B cell (primary cell): ENCODE measurements at places on chromosomes 5 and 9. TPM values are rescaled to one million over a fixed set of nuclear protein-coding genes. Genes with fewer than 3 reads are reported as not detected.

Gene LCN12
- 1.9 and 2.6 TPM in 2 replicates for total RNA-seq

Gene ADAMTS19
- not detected in 2 replicates for total RNA-seq

Gene TXNDC8
- not detected in 2 replicates for total RNA-seq

Gene COL23A1
- total RNA-seq = 0.10 and 0.20 TPM in 2 replicates

Gene TMC1
- not detected in 2 replicates for total RNA-seq

DNA sequence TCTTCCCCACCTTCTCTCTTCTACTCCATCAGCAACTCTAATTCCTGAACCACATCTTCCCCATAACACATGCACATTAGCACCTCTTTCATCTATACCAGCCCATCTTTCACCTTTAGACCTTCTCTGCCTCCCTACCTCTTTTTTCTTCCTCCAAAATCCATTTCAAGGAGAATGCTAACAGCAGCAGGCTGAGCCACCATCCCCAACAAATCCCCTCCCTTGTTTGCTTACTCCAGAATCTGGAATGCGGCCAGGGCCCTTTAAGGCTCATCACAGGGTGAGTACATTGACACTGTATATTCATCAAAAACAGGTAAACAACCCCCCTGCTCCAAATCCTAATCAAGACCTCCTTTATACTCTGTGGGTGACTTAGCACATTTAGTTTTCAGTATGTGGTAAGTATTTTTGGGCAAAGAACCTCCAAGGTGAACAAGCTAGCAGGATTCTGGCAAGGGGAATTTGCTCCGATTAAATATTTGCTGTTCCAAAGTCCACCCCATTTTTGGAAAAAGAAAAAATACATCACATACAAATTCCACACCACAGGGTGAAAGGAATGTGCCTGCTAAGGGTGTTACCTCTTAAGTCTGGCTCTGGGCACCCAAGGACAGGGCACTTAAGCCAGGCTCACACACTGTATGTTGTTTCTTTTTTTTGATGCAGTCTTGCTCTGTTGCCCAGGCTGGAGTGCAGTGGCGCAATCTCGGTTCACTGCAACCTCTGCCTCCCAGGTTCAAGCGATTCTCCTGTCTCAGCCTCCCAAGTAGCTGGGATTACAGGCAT lies 71.4 kb downstream of the SERINC5 start:
- no peak overlapping the region for H3K27ac ChIP-seq
- no peak for DNase-seq
- H3K27me3 ChIP-seq = no peaks in the 10 kb centered on the region
- H3K36me3 ChIP-seq = no peaks in the 10 kb centered on the region
- no peak overlapping the region for H3K4me3 ChIP-seq
- peaks cover 25% of the 10 kb centered on the region for H3K4me1 ChIP-seq

- peaks cover 10% of the 10 kb centered on the region for H3K4me1 ChIP-seq
- no peak overlapping the region for H3K27ac ChIP-seq
- H3K27me3 ChIP-seq = no peaks in the 10 kb centered on the region
- no peak overlapping the region for H3K4me3 ChIP-seq
Observed at GRCh38 chr5:6187501-6187900, 190.8 kb downstream of the MED10 start.

GRCh38 chr5:32523625-32524024 lies 61.7 kb upstream of the SUB1 start:
- no peak overlapping the region for H3K27ac ChIP-seq
- DNase-seq = no peak
- no peaks in the 10 kb centered on the region for H3K36me3 ChIP-seq
- H3K4me3 ChIP-seq = no peak overlapping the region

GRCh38 chr9:9560382-9561035 lies 1052.3 kb downstream of the PTPRD start:
- no peaks in the 10 kb centered on the region for H3K36me3 ChIP-seq
- no peak overlapping the region for H3K4me3 ChIP-seq
- no peaks in the 10 kb centered on the region for H3K27me3 ChIP-seq
- H3K4me1 ChIP-seq = no peaks in the 10 kb centered on the region
- no peak overlapping the region for H3K27ac ChIP-seq

GRCh38 chr9:108665521-108666239 lies 190.1 kb downstream of the ACTL7B start:
- no peaks in the 10 kb centered on the region for H3K27me3 ChIP-seq
- DNase-seq = no peak
- no peak overlapping the region for H3K4me3 ChIP-seq
- H3K4me1 ChIP-seq = no peaks in the 10 kb centered on the region

DNA sequence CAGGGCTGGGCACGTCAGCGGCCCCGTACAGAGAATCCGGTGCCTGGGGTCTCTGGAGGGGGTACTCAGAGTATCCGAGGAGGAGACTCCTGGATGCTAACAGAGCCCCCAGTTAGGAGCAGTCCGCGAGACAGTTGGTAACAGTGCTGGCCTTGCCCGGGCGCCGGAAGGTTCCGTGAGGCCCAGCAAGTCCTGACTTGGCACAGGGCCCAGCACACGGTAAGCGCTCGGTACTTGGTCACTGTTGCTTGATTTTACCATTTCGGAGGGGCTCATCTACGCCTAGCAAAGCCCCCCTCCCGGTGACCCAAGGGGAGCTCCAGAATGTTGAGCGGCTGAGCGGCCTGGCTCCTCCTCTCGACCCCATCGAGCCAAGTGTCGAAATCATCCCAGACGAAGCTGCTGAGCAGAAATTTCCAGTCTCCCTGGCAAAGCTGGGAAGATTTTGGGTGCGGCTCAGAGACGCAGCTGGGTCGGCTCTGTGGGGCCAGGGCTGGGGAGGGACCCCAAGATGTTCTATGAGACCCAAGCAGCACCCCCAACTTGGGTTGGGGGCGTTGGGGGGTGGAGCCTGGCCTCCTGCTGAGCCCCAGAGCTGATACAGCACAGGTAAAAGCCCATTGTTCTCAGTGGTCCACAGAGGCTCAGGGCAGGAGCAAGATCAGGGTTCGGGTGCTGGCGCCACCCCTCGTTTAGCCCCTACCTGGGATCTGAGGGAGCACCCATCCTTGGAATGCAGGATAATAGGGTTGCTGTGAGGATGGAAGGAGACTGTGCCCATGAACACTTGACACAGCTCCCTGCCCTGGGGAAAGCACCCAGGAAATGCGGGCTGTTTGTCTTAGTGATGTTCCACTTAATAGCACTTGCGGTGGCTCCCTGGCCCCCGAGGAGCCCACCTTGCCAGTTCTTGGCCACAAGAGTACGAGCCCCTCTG lies 137.2 kb downstream of the C9orf50 start:
- DNase-seq = peak; percentile 60
- peaks cover 31% of the 10 kb centered on the region for H3K27me3 ChIP-seq
- H3K27ac ChIP-seq = no peak overlapping the region

DNA sequence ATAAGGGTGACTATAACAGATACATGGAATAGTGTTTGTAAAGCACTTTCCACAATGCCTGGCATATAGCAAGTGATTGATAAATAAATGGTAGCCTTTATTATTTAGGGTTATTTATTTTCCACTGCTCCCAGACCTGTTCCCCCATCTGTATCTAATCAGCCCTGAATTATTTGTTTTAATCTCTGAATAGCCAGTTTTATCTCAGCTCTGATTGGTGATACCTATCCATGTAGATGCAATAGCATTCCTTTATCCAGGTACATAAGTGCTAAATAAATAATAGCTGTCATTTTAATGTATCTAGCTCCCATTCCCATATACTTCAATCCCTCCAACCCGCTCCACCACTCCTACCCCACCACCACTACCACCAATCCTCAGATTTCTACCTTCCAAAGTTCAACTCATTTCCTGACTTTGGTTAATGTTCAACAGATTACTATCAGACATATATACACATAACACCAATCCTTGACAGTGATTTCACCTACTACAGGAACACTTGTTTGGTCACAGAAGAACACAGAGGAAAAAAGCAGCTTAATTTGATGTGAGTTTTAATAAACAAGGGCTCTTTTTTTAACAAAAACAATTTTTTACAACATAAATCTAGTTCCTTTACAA lies 14.0 kb downstream of the PRKAA1 start:
- H3K4me1 ChIP-seq = no peaks in the 10 kb centered on the region
- no peaks in the 10 kb centered on the region for H3K36me3 ChIP-seq
- H3K27me3 ChIP-seq = no peaks in the 10 kb centered on the region
- no peak for DNase-seq
- H3K27ac ChIP-seq = no peak overlapping the region
- H3K4me3 ChIP-seq = no peak overlapping the region

GRCh38 chr9:109426626-109427402 lies 71.3 kb downstream of the PTPN3 start:
- H3K27ac ChIP-seq = no peak overlapping the region
- H3K36me3 ChIP-seq = no peaks in the 10 kb centered on the region
- no peak for DNase-seq
- H3K4me3 ChIP-seq = no peak overlapping the region
- no peaks in the 10 kb centered on the region for H3K27me3 ChIP-seq
- H3K4me1 ChIP-seq = no peaks in the 10 kb centered on the region

DNA sequence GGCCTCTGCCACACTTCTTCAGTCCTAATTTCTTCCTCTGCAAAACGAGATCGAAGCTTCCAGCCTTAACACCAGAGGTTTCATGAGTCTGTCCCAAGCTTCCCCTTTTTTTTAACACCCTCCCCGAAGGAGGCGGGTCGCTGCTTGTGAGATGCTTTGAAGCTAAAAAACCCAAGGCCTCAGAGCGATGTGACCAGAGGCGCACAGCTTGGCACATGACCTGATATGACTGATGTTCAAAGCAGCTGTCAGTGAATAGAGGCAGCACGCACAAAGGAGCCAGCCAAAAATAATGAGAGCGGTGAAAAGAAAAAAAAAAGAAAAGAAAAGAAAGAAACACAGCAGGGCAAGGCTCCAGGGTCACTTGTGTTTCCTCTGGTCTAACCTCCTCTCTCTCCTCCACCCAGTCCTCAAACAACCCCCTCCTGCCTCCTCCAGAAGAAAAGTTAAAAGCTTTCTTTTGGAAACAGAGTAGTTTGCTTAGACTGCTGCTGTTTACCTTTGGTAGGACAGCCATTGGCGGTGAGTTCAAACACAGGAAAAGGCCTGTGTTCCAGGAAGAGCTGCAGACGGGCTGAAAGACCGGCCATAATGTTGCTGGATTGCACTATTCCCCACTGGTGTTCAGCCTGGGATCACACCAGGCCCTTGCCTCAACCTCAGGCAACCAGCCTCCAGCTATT lies 10.9 kb upstream of the ZNF366 start:
- no peaks in the 10 kb centered on the region for H3K27me3 ChIP-seq
- H3K4me1 ChIP-seq = peaks cover 9% of the 10 kb centered on the region
- H3K27ac ChIP-seq = no peak overlapping the region
- peak; percentile 52 for DNase-seq
- H3K36me3 ChIP-seq = no peaks in the 10 kb centered on the region
- H3K4me3 ChIP-seq = no peak overlapping the region

- H3K4me1 ChIP-seq = no peaks in the 10 kb centered on the region
- H3K27me3 ChIP-seq = no peaks in the 10 kb centered on the region
- no peak for DNase-seq
- H3K36me3 ChIP-seq = no peaks in the 10 kb centered on the region
- no peak overlapping the region for H3K27ac ChIP-seq
- no peak overlapping the region for H3K4me3 ChIP-seq
Observed at GRCh38 chr5:29005386-29005785, 1967.0 kb upstream of the CDH9 start.

DNA sequence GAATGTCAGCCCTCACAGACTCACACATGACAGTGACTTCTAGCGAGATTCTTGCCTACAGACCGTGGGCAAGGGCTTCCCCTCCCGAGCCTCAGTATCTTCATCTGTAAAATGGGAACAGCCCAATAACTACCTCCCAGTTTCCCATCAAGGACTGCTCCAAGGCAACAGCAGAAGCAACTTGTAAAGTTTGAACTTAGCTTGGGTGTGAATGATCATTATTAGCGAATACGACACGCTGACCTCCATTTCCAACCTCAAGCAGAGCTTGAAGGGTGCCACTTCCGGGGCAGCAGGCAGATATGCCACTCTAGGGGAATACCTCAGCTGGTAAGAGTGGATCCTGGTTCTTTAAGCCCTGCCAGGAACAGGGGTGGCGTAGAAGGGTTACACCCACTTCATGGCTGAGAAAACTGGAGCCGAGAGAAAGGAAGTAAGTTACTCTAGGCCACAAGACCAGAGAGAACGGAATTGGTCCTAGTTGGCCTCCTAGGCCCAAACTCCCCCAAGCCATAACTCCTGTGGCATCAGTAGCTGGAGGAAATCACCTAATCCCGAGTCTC lies 2.0 kb downstream of the RNF44 start:
- peak overlapping the region; percentile 99 for H3K27ac ChIP-seq
- H3K27me3 ChIP-seq = no peaks in the 10 kb centered on the region
- H3K4me1 ChIP-seq = peaks cover 58% of the 10 kb centered on the region

DNA sequence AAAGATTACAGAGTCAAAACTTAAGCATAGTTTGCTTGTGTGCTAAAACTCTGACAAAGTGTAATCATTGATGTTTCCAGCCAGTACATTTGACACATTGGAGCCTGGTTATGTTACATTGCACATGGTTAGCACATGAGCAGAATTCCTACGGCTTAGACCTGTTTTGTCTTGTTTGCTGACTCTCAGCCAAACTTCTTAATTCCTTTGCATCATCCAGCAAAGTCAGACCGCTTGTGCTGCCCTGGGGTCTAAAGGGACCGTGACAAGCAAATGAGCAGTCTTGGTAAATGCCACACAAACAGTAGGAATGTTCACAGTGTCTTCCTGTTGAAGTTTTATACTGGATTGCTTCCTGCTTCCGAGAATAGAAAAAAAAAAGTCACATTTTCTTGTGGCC lies 72.0 kb upstream of the ENTREP1 start:
- DNase-seq = no peak
- H3K36me3 ChIP-seq = no peaks in the 10 kb centered on the region
- no peak overlapping the region for H3K27ac ChIP-seq
- H3K4me3 ChIP-seq = no peak overlapping the region

- peaks cover 39% of the 10 kb centered on the region for H3K4me1 ChIP-seq
- H3K36me3 ChIP-seq = no peaks in the 10 kb centered on the region
- H3K4me3 ChIP-seq = no peak overlapping the region
Observed at GRCh38 chr5:95823738-95824609, 1.4 kb upstream of the GLRX start.

GRCh38 chr9:78040726-78041125 lies 9.1 kb upstream of the GNAQ start:
- no peaks in the 10 kb centered on the region for H3K27me3 ChIP-seq
- no peaks in the 10 kb centered on the region for H3K36me3 ChIP-seq
- no peak overlapping the region for H3K4me3 ChIP-seq
- DNase-seq = no peak

- no peaks in the 10 kb centered on the region for H3K36me3 ChIP-seq
- no peaks in the 10 kb centered on the region for H3K4me1 ChIP-seq
- no peak for DNase-seq
- H3K27me3 ChIP-seq = no peaks in the 10 kb centered on the region
- H3K4me3 ChIP-seq = no peak overlapping the region
Observed at GRCh38 chr9:32011049-32011448, 373.4 kb upstream of the ACO1 start.

DNA sequence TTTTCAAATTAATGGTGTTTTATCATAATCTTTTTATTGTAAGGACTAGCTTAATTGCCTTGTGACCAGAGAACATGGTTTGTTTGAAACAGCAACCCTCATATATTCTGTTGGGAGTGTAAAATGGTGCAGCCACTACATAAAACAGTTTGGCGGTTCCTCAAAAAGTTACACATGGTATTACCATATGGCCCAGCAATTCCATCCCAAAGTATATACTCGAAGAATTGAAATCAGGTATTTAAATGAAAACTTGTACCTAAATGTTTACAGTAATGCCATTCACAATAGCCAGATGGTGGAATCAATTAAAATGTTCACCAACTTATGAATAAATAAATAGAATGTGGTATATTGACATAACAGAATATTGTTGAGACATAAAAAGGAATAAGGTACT lies 14.8 kb upstream of the IL33 start:
- H3K27me3 ChIP-seq = no peaks in the 10 kb centered on the region
- H3K4me3 ChIP-seq = no peak overlapping the region
- no peak overlapping the region for H3K27ac ChIP-seq

- H3K36me3 ChIP-seq = no peaks in the 10 kb centered on the region
- H3K4me3 ChIP-seq = no peak overlapping the region
- no peak for DNase-seq
- H3K27me3 ChIP-seq = peaks cover 15% of the 10 kb centered on the region
- no peak overlapping the region for H3K27ac ChIP-seq
Observed at GRCh38 chr9:93177676-93178075, 6.3 kb upstream of the WNK2 start.
